ENCODE measurements at places on chromosomes 3 and 15.

DNA sequence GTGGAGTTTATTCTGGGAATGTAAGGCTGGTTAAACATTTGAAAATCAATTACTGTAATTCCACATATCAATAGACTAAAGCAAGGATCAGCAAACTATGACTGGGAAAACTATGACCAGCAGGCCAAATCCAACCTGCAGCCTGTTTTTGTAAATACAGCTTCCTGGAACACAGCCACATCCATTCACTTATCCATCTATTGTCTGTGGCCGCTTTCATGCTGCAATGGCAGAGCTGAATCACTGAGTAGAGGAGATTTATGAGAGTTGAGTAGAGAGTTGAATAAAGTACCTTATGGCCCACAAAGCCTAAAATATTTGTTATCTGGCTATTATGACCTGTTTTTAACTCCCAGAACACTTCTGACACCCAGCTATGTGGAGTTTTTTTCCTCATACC lies 12.2 kb downstream of the MYLK start:
- no peak for DNase-seq

DNA sequence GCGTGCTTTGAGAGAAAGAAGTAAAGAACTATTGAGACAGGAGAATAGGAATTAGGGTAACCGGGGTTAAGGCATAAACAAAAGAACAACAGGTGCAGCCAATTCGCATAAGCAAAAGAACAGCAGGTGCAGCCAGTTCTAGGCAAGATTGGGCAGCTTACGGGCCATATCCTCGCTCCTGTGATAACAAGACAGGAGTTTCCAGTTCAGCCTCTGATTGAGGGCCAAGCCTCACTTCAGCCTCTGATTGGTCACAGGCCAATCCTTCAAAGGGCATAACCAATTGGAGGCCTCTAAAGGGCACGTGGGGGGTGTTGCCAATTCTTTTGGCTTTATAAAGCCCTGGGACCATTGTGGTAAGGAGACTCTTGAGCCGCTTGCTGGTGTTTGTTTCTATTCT lies 143.5 kb downstream of the GADL1 start:
- no peak for DNase-seq

DNA sequence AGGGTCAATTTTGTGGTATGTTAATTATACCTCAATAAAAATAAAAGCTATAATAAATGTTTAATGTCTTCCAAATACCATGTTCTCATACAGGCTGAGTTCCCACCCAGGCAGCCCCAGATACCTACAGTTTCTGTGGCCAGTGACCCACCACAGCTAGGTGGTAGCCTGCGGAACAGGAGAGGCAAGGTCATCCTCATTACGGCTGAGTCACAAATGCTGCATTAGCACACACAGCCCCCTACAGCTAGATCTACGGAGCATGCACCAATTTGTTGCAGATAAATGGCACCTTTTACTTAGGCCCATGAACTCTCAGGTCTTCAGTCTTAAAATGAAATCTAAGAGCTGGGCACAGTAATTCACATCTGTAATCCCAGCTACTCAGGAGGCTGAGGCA lies 5.1 kb downstream of the SPATA12 start:
- no peak for DNase-seq

GRCh38 chr3:28575100-28575745 lies 226.6 kb upstream of the AZI2 start:
- DNase-seq = peak; percentile 4

- DNase-seq = no peak
These were observed 214.2 kb downstream of the MEIS2 start for GRCh38 chr15:36886191-36886590.

DNA sequence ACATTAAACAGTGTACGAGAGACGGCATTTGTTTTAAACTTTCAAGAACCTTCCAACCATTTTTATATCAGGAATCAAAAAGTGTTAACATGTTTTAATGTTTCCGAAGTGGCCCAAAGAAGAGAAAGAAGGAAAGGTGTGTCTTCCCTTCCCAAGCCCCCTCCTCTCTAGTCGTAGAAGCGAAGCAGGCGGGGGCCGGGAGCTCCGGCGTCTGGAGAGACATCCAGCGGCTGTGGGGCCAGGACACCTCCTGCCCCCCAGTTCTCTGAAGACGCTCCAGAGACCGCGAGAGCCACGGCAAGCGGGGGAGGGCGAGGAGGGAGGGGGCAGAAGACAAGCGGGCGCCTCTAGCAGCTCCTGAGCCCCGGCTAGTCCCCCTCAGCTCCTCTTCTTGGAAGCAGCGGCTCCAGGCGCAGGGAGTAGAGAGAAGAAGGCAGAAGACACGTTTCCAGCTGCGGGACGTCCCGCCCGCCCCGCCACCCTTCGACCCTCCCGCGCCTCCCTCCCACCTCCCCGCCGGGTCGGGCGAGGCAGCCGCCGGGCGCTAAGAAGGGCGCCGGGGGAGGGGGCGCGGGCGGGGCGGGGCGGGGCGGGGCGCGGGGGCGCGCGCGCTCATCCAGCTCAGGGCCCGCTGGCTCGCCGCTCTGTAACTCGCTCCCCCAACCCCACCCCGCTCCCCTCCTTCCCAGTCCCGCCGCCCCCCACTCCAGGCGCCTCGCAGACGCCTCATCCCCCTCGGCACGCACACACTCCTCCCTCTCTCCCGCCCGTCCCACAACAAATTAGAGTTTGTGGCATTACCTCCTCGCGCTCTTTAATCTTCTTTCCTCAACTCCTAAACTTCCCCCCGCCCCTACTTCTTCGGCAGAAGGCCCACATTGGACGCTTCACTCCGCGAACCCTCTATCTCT lies at the start of gene ZBTB20:
TSS of gene ZBTB20 (minus strand) at position 871 of the 911 bp plus-strand sequence.
- peak; percentile 66 for DNase-seq

- no peak for DNase-seq
These were observed 365.1 kb upstream of the SLCO3A1 start for GRCh38 chr15:91488452-91488851.

DNA sequence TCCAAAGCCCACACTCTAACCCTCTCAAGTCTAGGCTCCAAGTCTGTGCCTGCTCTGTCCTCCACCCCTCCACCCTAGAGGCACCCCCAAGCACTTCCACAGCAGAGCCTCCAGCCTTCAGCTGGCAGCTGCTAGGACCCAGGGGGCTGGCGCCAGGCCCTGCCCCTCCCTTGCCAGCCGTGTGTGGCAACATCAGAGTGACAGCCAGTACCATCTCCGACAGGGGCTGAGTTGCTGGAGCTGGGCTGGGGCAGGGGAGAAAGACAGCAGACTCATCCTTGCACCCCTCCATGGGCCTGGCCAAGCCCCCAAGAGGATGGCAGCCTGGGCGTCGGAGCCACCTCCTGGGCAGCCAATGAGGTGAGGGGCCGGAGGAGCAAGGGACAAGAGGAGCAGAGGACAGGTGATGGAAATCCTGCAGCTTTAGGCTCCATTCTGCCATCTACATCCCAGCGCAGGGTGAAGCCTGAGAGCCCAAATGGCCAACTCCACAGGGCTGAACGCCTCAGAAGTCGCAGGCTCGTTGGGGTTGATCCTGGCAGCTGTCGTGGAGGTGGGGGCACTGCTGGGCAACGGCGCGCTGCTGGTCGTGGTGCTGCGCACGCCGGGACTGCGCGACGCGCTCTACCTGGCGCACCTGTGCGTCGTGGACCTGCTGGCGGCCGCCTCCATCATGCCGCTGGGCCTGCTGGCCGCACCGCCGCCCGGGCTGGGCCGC lies at the start of gene GPR62:
TSS of gene GPR62 (plus strand) at position 207 of the 718 bp plus-strand sequence. CDS start at position 479, 272 bp downstream.
- no peak for DNase-seq

DNA sequence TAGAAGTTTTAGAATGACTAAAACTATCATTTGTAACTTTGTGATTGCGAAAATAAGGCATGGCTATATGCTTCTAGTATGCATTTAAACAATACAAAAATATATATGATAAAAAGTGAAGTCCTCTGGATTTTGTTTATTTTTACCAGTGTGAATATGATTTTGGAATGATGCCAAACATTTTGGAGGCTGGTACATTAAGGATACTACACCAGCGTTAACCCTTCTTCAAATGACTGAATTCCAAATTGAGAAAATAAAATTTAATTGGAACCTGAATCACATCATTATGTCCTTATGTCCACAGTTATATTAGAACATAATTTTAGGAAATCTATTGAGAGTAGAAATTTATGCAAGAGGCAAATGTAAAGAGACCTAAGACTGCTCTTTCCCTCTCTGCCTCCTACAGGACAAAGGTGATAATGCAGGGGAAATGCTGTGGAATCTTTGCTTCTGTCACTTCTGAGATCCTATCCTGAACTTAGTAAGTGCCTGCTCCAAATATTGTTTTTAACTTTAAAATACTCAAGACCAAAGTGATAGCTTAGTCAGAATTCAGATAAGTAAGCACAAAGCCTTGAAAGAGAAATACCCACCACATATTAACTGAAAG lies 121.1 kb upstream of the NANOGP8 start:
- no peak for DNase-seq

- DNase-seq = no peak
These were observed 20.2 kb upstream of the PPP1R2 start for GRCh38 chr3:195563317-195563716.

- DNase-seq = no peak
These were observed 332.9 kb downstream of the TIGIT start for GRCh38 chr3:114626751-114627150.

GRCh38 chr3:187700249-187700648 lies 2.1 kb downstream of the RTP2 start:
- DNase-seq = no peak

- no peak for DNase-seq
These were observed 470.5 kb upstream of the UBE2E2 start for GRCh38 chr3:22732641-22733040.
